ENCODE measurements at places on chromosomes 3 and 15.
A peak's percentile ranks its signal among the peaks of the same experiment; 100 is the strongest.

- DNase-seq: no peak
Measured at GRCh38 chr3:5317557-5317956, 130.1 kb downstream of the EDEM1 start.

GRCh38 chr3:107644631-107645030, 121.9 kb downstream of the BBX start:
- DNase-seq: no peak

- DNase-seq: no peak
Measured at GRCh38 chr15:52006702-52007340, 12.2 kb upstream of the MAPK6 start.

- DNase-seq: no peak
Measured at GRCh38 chr15:39621976-39622375, 41.1 kb downstream of the THBS1 start.

- no peak for DNase-seq
Measured at GRCh38 chr15:79682285-79682684, 214.5 kb downstream of the MTHFS start.

- no peak for DNase-seq
Measured at GRCh38 chr15:62976301-62976881, 66.2 kb upstream of the TPM1 start.

DNA sequence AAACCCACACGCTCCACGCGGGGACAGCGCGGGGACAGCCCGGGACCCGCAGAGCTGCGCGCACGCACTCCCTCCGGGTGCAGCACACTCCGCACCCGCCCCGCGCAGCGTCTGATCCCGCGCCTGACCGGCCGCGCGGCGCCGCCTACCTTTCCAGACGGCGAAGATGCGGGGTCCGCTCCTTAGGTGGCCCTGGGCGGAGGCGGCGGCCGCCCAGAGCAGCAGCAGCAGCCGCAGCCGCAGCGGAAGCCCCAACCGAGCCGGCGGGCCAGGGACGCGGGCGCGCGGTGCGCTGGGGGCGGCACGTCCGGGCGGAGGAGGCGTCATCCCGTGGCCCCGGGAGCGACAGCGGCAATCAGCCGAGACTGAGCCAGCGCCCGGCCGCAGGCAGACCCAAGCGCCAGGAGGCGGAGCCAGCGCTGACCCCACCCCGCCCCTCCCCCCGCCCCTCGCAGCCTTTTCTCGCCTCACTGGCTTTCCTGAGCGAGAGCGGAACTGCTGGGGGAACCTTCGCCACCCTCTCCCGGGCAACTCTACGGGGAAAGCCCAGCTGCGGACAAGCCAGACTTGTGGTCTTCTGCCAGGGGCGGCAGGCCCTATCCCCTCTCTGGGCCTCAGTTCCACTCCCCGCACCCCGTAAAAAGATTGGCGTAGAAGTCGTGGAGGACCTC, at the start of gene SEMA7A:
SEMA7A (minus strand) TSS at position 367 of the 671 bp plus-strand sequence; CDS start at position 327, 40 bp downstream.
- DNase-seq: peak; percentile 98

GRCh38 chr3:46900007-46900292, 22.4 kb downstream of the PTH1R start:
- DNase-seq: no peak

DNA sequence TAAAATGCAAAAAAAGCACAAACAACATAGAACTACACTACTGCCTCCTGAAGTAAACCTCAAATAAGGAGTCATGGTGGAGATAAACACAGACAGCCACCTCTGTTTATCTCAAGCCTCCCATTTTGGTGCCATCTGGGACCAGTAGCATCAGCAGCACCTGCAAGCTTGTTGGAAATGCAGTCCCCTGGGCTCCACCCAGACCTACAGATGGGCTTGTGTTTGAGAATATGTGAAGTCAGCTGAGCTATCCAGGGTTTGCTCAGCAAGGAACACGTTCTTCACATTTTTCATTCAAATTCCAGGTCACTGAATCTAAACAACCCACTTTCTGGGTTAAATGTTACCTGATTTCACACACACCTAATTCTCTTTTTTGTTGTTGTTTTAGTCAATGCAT, 45.5 kb downstream of the RASGRF1 start:
- no peak for DNase-seq

DNA sequence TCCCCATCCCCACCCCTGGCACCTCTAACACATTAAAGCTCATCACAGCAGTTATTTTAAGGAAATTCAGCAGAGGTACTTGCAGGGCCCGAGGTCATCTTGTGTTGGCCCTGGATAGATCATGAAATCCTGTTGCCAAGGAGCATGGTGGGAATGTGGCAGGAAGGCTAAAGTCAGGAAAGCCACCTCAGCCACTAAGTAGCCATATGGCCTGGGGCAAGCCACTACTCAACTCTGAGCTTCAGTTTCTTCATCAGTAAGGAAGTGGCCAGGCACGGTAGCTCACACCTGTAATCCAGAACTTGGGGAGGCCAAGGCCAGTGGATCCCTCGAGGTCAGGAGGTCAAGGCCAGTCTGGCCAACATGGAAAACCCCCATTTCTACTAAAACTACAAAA, 55.9 kb downstream of the LIPC start:
- no peak for DNase-seq

DNA sequence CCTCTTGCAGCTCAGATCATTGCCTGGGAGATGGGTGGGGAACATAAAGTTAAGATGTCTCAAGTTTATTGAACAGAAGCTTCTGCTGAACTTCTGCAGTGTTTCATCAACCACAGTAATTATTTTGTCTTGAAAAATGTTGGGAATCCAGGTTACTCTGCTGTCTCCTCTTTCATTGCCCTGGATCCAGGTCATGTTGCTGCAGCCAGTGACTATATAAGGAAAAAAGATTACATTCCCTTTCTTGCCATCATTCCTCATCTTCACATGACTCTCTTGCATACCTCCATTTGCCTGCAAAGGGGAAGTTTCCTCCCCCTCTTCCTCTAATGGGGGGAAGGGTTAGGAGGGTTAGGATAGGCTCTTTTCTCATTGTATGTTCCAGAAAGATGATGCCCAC, 15.1 kb downstream of the GMNC start:
- DNase-seq: no peak

DNA sequence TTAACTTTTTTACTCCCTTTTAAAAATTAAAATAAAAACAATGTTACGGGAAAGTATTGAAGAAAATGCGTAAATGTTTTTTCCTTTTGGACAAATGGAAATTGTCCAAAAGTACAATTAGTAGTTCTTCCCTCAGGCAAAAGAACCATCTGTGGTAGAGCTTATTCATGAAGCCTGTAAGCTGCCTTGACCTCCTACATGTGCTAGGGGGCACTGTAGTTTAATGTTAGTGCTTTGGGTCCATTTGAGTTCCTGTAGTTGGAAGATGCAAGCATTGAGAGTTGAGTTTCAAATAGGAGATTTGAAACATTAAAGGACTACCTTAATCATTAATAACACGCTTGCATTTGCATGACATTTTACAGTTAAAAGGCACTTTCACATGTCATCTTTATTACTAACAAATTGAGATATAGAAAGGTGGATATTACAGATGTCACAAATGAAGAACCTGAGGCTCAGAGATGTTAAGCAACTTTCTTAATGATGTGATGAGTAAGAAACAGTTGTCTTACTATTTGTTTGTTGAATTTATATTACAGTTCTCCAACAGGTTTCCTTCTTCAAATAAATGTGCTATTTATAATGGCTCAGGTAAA, 1.8 kb upstream of the ZNF385D start:
- no peak for DNase-seq

DNA sequence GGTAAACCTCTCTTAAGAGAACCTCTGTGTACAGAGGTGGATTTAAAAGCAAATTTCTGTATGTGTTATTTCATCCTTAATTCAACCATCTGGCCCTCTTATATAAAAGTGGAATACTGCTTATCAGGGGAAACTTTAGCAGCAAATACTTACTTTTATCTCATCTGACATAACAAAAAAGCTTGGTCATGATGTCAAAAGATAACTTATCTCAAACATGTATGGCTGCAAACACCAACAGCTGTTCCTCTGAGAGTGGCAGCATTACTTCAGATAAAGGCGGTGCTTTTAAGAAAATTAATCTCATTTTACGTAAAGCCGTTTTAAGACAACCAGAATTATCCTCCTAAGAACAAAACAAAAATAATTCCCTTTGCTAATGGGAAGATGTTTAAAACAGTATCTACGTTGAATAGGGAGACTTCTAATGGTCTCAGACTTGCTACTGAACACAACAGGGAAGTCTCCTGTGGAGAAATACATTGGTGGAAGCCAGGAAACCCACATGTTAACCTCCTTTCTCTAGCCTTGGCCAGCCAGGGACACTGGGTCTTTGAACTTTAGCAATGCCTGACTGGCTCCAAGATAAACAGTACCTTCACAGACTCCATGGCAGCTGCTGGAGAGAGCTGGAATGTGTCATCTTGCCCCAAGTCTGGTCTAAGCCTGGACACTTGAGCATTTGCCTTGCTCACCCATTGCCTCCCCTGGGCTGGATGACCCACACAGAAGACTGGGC, 18.1 kb downstream of the ARRDC4 start:
- DNase-seq: no peak

GRCh38 chr15:75693501-75694240, 19.0 kb downstream of the CSPG4 start:
- DNase-seq: no peak

DNA sequence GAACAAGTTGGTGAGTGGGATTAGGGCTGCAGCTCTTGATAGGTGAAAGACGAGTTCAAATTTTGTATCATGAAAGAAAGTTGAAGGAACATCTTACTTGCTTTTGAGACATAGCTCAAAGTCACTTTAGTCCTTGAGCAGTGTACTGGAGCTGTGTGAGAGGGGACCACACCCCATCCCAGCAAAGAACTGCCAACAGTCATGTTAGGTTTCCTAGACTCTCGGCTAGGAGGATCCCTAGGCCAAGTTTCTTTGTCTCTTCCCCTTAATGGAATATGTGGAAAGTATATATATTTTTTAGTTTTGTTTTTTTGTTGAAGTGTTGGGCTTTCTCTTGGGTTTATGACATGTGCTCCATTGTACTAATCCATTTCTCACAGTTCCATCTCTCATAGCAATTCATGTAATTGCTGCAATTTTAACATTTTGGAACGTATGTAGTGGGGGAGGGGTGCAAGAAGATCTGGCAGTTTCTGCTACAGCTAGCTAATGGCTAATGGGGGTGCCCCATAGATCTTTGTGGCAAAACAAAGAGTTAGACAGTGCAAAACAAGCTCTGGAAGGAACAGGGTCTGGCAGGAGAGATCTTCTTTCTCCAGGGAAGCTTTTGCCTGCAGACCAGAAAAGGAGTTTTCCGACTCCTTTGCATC, 25.1 kb downstream of the TLNRD1 start:
- no peak for DNase-seq

GRCh38 chr3:11774296-11774877, 72.3 kb downstream of the TAMM41 start:
- peak; percentile 90 for DNase-seq

GRCh38 chr3:114624047-114624445, 330.2 kb downstream of the TIGIT start:
- DNase-seq: no peak

DNA sequence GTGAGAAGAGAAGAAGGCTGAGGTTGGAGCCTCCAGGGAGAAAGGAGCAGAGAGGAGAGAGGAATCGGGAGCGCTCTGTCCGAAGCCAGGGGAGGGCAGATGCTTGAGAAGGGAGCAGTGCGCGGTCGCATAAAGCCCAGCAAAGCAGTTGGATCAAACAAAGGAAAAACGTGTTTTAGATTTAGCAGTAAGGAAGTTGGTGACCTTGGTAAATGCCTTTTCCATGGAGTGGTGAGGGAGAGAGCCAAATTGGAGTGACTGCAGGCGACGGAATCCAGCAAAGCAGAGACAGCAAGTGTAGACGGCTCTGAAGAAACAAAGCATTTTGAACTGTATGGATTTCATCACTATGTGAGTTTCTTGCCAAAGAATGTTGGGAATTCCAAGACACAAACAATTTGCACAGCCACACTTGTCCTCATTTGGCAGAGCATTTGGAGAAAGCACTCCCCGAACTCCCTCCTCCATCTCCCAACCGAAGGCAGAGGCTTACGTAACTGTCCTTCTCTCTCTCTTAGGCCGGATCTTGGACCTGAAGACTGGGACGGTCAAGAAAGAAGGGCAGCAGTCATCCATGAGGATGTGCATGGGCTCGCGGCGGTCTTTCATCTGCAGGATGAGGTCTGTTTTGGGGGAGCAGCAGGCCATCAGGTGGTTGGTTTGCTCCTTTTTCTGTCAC, 103.6 kb downstream of the ARNT2 start:
- DNase-seq: no peak

DNA sequence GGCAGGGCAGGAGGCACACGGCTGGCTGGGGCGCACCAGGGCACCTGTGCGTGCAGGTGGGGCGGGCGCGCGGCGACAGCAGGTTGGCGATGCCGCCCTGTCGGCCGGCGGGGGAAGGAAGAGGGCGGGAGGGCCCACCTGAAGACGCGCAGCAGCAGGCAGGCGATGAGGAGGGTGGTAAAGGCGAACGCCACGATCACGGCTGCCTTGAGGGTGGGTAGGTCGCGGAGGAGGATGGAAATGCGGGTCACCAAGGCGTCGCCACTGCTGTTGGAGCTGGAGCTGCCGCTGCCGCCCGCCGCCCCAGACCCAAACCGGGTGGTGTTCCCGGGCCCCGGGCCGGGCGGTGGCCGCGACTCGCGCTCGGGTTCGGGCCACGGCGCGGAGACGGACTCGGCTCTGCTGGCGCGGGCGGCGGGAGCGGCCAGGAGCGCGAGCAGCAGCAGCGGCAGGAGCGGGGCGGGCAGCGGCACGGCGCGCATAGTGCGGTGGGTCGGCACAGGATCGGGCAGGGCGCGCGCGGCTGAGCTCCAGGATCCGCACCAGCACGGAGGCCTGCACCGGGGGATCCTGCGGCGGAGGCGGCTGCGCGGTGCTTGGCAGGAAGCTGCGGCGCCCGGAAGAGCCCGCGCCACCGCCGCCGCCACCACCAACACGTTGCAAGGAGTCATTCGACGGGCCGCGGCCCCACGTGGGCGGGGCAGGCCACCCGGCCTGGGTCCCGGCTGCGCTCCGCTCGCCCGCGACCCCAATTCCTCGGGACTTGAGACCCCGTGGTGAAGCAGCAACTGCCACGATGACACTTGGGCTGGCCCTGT, at the start of gene FAM174B:
FAM174B (minus strand) TSS at position 598 of the 818 bp plus-strand sequence.
- peak; percentile 87 for DNase-seq

- no peak for DNase-seq
Measured at GRCh38 chr15:36210426-36210825, 369.0 kb upstream of the CDIN1 start.

DNA sequence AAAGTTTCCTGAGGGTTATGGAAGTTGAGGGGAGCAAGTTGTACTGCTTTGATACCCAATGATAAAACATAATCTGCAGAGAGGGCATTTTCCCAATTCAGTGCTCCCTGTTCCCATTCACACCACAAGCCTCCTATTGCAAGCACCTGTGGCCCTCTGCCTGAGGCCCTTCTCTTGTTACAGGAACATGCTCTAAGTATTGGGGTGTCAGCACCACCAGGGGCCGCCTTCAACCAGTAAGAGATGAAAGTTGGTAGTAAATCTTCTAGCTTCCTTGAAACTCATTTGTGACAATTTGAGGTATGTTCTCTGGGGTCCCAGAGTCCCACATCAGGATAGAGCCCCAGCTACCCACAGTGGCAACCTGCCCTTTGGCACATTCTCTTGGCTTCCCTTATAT, 265.4 kb upstream of the ARHGEF26 start:
- DNase-seq: peak; percentile 60
